ENCODE measurements at places on chromosomes 2 and 18.

DNA sequence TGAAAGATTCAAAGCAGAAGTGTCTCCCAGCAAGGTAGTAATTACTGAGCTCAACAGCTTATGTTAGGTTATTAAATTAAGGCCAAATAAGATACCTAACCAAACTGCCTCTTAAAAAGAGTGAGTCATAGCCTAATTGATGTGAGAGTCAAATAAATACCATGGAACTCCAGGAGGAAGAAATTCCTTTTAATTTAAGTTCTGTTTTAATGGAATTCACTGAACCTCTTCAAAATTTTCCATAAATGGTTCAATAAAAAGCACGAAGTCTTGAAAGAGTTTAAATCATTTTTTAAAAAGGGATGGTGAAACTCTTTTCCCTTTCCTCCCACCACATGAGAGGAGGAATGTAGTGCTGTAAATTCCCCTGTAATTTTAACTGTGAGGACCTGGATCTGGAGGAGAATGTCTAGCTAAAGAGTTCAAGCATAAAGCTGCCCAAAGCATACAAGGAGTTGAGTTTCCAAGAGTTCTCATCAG, 180.8 kb upstream of the MMADHC start:
- peak; percentile 45 for DNase-seq

GRCh38 chr2:16181062-16181740, 240.9 kb downstream of the MYCN start:
- DNase-seq: no peak

DNA sequence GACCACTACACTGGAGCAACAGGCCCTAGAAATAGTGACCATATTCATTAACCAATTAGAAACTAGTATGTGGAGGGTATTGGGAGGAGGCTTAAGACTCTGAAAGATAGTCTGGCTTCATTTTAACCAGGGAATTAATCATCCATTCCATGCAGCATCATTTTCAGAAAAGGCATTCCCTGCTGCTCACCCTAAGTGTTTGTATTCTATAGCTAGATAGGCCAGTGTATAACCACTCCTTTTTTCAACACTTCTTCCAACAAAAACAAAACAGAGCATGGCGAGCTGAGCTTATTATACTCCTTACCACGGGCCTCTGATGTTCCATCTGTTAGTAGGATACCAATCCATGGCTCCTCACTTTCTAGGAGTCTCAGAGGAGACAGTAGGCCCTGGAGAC, 112.0 kb upstream of the PKDCC start:
- DNase-seq: no peak

- DNase-seq: no peak
Observed at GRCh38 chr2:43085929-43086328, 140.5 kb downstream of the ZFP36L2 start.

DNA sequence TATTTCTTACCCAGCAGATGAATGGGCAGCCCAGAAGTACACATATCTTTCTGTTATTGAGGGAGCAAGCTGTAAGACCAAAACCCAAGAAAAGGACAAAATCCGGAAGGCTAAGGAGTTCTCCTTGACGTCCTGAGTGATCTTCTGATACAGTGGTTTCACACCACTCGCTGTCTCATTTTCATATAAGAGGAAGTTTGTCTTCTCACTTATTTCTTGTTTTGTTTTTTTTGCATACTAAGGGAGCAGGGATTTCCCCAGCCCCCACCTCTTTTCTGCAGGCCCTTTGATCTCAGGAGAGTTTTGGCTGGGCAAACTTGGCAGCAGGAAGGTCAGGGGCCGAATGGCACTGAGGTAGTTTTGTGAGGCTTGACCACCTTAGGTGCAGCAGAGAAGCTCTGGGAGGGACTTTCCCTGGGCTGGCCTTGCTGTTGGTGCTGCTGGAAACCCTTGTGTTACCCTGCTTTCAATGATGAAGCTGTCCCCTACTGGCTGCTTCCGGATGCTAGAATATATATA, 13.3 kb downstream of the CHRNA1 start:
- DNase-seq: no peak

GRCh38 chr2:221178139-221178538, 394.0 kb downstream of the EPHA4 start:
- no peak for DNase-seq

DNA sequence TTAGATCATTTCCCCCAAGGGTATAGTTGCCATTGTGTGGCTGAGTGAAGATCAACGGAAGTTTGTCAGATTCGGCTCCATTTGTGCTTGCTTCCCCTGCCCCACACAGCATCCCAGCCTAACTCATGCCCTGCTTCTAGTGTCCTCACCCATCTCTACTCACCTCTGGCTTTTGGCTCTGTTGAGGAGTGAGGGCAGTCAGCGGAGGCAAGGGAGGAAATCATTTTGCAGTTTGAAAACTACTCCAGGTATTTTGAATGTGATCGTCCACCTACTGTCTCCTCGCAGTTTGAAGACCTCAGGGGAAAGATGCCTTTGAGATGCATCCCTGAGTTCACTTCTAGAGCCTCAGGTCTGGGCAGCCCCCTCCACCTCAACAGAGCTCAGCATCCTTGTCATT, 116.3 kb downstream of the FEZ2 start:
- DNase-seq: no peak

DNA sequence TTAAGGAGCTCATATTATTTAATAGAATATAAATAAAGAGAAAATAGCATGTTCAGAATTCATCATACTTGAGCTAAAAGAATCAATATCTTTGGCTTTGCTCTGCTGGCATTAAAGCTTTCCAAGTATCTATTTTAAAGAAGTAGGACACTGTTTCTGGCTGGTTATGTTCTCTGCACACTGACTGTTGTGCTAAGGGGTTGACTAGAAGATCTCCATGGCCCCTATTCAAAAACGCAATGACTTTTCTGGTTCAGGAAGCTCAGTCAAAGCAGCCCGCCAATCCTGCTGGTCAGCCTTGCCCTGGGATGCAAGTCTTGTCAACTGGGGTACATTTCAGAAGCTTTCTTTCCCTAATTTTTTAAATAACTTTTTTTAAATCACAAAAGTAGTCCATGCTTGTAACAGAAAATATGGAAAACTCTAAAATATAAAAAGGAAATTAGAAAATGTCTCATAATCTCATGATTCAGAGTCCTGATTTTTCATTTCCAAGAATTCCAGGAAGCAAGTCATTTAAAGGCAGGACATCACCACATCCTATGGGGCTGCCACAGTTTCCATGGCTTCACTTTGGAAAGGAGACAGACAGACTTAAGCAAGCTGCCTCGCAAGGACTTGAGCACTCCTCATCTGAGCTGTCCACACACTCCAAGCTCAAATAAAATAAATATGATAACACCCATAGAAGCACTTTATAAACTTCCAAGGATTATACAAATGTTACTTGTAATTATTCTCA, 195.1 kb downstream of the TXNL1 start:
- DNase-seq: no peak

GRCh38 chr2:171807119-171807518, 86.9 kb downstream of the SLC25A12 start:
- DNase-seq: no peak

GRCh38 chr18:76382275-76382674, 112.8 kb downstream of the ZNF516 start:
- no peak for DNase-seq

DNA sequence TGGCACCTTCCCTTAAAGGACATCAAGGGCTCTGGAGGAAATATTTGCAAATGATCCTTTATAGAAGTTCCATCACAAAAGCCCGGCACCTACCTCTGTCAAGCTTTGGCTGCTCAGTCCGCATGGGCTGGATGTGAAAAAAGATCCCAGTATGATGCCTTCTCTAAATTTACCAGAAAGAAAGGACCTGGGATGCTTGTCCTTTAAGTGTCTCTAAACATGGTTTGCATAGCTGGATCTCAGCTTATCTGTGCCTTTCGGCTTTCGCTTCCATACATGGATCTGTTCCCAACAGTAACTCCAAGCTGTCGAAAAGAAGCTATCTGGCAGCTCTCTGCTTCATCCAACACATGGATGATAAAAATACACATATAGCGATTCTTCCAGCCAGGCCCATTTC, 60.4 kb upstream of the SLC8A1 start:
- DNase-seq: no peak

DNA sequence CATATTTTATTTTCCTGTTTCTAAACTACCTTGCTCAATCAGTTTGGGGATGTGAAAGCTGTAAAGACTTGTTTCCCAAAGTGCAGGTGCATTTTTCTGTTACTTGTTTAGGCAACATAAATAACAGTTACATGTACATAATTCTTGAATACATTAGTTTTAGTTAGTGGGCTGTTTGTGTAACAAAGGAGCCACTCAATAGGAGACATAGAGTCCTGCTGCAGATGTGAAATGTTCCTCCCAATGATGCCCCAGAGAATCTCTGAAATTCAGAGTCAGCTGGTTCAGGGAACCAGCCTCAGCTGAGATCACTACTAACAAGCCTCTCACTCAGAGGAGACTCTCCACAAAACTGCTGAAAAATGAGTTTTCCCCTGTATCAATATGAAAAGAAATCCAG, 91.5 kb upstream of the TWSG1 start:
- DNase-seq: no peak

- no peak for DNase-seq
Observed at GRCh38 chr2:147173798-147174197, 671.0 kb upstream of the ACVR2A start.

DNA sequence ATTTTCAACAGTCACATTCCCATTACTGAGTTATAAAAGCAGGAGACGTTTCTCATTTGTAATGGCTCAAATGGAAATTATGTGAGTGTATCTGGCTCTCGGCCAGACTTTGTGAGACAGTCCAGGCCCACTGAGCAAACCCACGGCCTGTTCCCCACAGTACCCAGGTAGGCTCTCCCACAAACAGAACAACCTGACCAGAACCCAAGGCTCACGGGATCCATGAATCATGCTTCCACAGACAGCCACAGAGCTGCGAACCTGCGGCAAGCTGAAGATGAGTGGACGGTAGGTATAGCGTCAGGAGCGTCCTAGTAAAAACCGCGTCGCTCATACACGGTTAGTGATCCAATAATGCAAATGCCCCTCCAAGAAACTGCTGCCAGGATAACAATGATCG, 34.2 kb downstream of the NDUFA10 start:
- DNase-seq: no peak

DNA sequence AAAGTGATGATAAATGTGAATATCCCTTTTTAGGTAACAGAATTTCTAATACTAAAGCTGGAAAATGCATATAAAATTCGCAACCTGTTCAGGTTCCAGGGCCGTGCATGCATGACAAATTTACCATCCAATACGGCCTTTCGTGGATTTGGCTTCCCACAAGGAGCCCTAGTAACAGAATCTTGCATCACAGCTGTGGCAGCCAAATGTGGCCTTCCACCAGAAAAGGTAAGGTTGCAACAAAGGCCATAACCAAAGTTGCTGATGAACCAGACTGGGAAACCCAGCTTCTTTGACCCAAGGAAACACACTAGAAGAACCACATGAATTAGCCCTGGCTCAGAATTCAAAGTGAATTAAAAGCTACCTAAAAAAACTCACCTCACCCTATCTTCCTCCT, 49.6 kb upstream of the BZW1 start:
- DNase-seq: no peak

DNA sequence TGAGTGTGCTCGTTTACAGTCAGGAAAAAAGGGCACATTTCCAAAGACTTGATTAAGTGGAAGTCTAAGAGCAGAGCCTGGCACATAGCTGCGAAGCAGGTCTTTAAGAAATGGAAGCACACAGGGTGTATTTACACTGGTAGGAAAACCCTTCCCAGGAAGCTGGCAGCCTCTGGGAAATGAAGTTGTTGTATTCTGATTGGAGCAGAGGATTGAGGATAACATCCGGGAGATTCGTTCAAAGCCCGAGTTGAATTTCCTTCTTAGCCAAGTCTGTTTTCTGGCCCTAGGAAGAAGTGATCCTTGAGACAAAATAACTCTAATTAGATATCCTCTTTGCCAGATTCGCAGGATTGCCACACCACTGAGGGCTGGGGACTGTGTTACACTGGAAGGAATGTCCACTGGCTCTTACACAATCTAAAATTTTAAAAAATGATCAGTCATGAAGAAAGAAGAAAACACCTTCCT, 75.9 kb downstream of the ITGB1BP1 start:
- peak; percentile 79 for DNase-seq

DNA sequence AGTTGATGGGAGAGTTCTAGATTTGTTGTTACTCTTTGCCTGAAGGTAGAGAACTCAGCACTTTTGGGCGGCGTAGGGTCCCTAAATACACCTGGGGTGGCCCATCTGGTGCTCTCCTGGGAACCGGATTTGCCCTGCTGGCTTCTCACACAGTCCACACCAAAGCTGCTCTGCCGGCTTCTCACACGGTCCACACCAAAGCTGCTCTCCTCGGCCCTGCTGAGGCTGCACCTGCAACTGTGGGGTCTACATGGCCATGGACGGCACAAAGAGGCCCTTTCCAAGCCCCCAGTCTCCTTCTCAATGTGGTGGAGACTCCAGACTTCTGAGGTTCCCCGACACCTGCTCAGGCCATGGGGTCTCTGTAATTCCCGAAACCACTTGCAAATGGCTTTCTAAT, 124.8 kb upstream of the GPC1 start:
- DNase-seq: no peak

GRCh38 chr2:233926806-233927205, 9.6 kb downstream of the TRPM8 start:
- DNase-seq: no peak

DNA sequence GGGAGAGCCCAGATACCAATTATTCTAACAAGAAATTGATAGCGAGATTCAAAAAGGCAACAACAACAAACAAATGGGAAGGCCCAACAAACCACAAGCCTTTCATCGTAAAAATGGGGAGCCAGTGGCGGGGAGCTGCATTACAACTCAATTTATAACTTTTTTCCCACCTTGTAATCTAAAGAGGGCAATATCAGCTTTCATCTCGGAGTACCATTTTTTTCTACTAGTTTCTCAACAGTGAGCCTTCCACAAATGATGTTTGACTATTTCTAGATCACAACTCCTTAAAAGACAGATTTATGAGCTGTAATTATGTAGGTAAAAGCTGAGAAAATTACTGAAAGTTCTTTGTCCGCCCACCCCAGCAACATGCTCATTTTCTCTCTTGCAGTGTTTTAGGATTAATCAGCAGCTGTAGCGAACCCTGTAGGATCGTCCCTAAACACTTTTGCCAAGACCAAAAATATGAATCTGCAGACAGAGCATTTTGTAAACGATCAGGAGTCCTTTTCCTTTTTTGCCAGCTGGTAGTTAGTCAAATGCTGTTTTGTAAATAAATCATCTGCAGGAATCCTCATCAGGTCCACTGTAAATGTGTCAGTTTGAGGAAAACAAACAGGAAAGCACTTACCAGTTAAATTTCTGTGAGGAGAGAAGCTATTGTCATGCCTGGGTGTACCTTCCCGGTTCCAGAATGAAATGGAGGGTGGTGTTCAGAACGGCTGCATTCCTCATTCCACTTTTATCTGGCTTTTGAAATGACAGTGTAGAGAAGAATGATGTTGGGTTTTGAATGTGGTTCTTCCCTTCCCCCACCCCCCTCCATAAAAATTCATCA, 53.2 kb downstream of the EEF1B2 start:
- peak; percentile 61 for DNase-seq

DNA sequence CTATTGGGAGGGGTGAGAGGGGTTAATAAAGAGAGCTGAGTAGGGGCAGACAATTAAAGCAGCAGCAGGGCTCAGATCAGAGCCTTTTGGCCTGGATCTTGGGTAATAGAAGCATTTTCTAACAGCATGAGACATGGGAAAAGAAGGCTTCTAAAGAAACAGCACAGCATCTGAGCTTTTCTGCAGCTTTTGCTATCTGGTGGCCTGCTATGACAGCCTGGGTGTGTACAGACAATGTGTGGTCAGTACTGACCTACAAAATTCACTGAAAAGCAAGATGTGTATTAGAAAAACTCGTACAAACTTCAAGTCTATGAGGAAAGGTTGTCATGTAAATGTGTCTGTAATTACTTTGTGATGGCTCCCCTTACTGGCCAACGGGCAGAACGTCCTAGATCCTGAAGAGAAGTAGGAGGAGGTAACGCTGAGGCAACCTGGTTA, 95.6 kb downstream of the GALNT3 start:
- DNase-seq: no peak

Data from GM04503 (cell line).